H1 (cell line): ENCODE measurements at places on chromosomes 3 and 15.

DNA sequence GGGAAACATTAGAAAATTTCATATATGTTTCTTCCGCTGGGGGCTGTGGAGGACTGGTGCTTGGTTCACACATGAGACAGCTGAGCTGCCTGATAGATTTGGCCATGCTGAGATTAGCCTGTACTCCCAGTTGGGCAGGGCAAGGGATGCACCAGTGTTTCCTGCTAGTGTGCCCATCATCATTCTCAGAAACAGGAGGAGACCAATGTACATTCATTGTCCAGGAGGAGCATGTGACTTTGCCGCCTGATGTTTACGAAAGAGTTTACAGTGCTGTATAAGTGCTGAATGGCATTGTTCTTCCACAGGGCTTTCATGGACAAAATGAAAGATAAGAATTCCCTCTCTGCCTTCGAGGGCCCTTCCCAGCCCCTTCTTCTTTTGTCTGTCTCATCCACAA is 311.1 kb upstream of the THBS1 start:
- H3K27ac ChIP-seq: no peak overlapping the region
- DNase-seq: no peak
- no peaks in the 10 kb centered on the region for H3K4me1 ChIP-seq
- no peaks in the 10 kb centered on the region for H3K36me3 ChIP-seq
- no peak overlapping the region for H3K4me3 ChIP-seq
- no peaks in the 10 kb centered on the region for H3K27me3 ChIP-seq

- H3K27me3 ChIP-seq: no peaks in the 10 kb centered on the region
- no peaks in the 10 kb centered on the region; the same call in 1 of the 2 replicates for H3K4me1 ChIP-seq
- no peak overlapping the region for H3K4me3 ChIP-seq
- H3K36me3 ChIP-seq: peaks cover 7% of the 10 kb centered on the region; the same call in 1 of the 2 replicates
- DNase-seq: peak; percentile 45
Observed at GRCh38 chr3:39103324-39103693, 4.1 kb downstream of the GORASP1 start.

- H3K36me3 ChIP-seq: peaks cover 5% of the 10 kb centered on the region
- no peak for DNase-seq
- no peak overlapping the region for H3K27ac ChIP-seq
- H3K4me3 ChIP-seq: no peak overlapping the region
- H3K27me3 ChIP-seq: no peaks in the 10 kb centered on the region
Observed at GRCh38 chr3:47001731-47002170, 22.3 kb downstream of the NBEAL2 start.

GRCh38 chr15:67685008-67685599 is 140.2 kb upstream of the SKOR1 start:
- no peak overlapping the region for H3K27ac ChIP-seq
- no peaks in the 10 kb centered on the region; the same call in 1 of the 2 replicates for H3K36me3 ChIP-seq
- H3K4me3 ChIP-seq: no peak overlapping the region
- no peaks in the 10 kb centered on the region for H3K27me3 ChIP-seq
- DNase-seq: no peak

DNA sequence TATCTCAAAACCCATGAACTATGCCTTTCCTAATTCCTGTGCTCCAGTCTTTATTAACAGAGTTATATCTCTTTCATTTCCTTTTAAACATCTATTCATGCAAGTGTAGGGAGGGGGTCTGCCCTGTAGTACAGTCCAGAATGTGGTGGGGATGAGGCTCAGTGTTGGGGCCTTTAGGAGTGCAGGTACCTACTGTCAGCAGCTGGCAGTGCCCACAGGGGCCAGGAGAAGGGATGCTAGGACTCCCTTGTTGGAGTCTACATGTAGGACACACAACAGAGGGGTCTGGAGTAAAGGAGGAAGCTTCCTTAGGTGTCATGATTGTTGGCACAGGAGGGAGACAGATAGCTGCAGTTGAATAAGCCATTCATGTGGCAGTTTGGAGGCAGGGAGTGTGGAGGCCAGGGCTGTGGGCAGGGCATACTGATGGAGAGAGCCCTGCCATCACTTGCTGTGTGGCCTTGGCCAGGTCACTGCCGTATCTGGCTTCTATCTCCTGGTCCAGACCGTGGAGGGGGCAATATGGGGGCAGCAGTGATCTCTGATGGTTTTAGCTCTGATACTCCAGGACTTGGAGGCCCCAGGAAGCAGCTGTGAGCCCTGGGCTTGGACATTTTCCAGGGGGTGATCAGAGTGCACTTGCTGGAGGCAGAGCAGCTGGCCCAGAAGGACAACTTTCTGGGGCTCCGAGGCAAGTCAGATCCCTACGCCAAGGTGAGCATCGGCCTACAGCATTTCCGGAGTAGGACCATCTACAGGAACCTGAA is 29.5 kb downstream of the ESYT3 start:
- DNase-seq: peak; percentile 29
- H3K27ac ChIP-seq: no peak overlapping the region
- H3K27me3 ChIP-seq: no peaks in the 10 kb centered on the region
- H3K4me1 ChIP-seq: no peaks in the 10 kb centered on the region; the same call in 1 of the 2 replicates
- H3K36me3 ChIP-seq: no peaks in the 10 kb centered on the region; the same call in 1 of the 2 replicates
- H3K4me3 ChIP-seq: no peak overlapping the region

- H3K36me3 ChIP-seq: no peaks in the 10 kb centered on the region; the same call in 1 of the 2 replicates
- H3K4me1 ChIP-seq: peaks cover 58% of the 10 kb centered on the region
- no peak overlapping the region for H3K4me3 ChIP-seq
- no peak for DNase-seq
- 0 out of 2 replicates have a peak overlapping the region, but pooled peaks have one; percentile 34 for H3K27ac ChIP-seq
Observed at GRCh38 chr15:70083946-70084345, 13.8 kb downstream of the TLE3 start.

DNA sequence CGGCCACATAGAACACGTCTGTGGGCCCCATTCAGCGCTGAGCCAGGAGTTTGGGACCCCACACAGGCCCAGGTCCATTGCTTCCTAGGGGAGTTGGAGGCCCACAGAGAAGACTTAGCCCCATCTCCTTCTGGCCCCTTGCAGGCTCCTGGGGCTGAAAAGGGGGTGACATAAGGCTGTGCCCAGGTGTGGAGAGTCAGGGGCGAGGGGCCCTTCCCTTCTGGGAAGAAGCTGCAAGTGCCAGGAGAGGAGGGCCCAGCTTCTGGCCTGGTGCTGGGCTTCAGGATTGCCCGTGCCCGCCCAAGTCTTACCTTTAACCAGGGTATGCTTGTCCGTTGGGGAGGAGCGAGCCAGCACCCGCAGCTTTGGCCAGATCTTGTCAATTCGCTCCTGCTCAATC is 28.9 kb upstream of the SEC13 start:
- H3K4me3 ChIP-seq: no peak overlapping the region
- H3K27ac ChIP-seq: no peak overlapping the region
- no peaks in the 10 kb centered on the region for H3K4me1 ChIP-seq
- H3K27me3 ChIP-seq: no peaks in the 10 kb centered on the region; the same call in 1 of the 2 replicates
- H3K36me3 ChIP-seq: no peaks in the 10 kb centered on the region

DNA sequence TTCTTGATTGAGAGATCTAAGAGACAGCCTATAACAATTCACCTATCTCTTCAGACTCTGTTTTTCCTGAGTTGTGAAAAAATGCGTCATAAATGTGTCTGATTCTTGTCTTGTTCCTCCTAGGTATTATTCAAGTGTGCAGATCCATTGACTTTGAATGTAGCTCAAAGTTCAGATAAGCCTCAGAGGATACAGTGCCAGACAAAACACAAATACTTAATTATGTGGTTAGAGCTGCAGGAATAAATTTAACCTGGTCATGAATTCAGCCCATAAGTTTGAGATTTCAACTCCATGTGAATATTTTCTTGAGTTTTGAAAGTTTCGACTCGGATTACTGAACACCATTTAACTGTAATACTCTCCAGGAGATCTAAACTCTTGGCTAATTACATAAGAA is 174.0 kb downstream of the ECT2 start:
- no peak for DNase-seq
- H3K27ac ChIP-seq: no peak overlapping the region
- H3K4me3 ChIP-seq: no peak overlapping the region
- no peaks in the 10 kb centered on the region for H3K4me1 ChIP-seq
- no peaks in the 10 kb centered on the region for H3K27me3 ChIP-seq
- no peaks in the 10 kb centered on the region for H3K36me3 ChIP-seq

- no peak overlapping the region for H3K27ac ChIP-seq
- H3K4me1 ChIP-seq: no peaks in the 10 kb centered on the region
- no peaks in the 10 kb centered on the region for H3K36me3 ChIP-seq
- peak overlapping the region; percentile 64; the same call in 1 of the 2 replicates for H3K4me3 ChIP-seq
- no peaks in the 10 kb centered on the region for H3K27me3 ChIP-seq
Observed at GRCh38 chr15:67253101-67253500, 1.4 kb downstream of the AAGAB start.

GRCh38 chr3:168157099-168157700 is 61.5 kb upstream of the GOLIM4 start:
- DNase-seq: no peak
- H3K36me3 ChIP-seq: no peaks in the 10 kb centered on the region
- H3K4me3 ChIP-seq: no peak overlapping the region
- no peaks in the 10 kb centered on the region; the same call in 1 of the 2 replicates for H3K4me1 ChIP-seq
- H3K27ac ChIP-seq: no peak overlapping the region
- no peaks in the 10 kb centered on the region for H3K27me3 ChIP-seq

DNA sequence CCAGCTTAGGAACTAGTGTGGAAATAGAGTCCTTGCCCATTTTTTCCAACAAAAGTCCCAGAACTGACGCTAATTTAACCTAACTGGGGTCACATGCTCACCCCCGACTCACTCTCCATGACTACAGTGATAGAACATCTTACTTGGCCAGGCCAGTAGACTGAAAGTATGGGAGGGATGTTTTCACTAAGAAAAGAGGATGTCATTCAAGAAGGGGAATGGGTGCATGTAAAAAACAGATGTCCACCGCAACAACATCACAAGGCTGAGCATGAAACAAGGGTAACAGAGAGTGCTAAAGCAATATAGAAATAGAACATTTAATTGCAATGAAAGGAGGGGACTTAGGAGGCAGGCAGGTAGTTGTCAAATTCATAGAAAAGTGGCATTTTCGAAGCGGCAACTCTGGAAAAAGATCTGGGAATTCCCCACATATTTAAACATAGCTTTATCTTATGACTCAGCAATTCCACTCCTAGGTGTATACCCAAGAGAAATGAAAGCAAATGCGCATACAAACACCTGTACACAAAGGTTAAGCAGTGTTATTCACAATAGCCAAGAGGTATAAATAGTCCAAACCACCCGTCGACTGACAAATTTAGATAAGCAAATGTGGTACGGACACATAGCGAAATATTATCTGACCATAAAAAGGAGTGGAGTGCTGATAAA is 41.1 kb upstream of the UBE2E2 start:
- no peak for DNase-seq
- H3K27ac ChIP-seq: no peak overlapping the region
- H3K4me1 ChIP-seq: no peaks in the 10 kb centered on the region; the same call in 1 of the 2 replicates
- H3K27me3 ChIP-seq: no peaks in the 10 kb centered on the region
- H3K4me3 ChIP-seq: no peak overlapping the region

- DNase-seq: no peak
- H3K4me1 ChIP-seq: no peaks in the 10 kb centered on the region
- no peaks in the 10 kb centered on the region for H3K27me3 ChIP-seq
- no peaks in the 10 kb centered on the region for H3K36me3 ChIP-seq
Observed at GRCh38 chr3:151660885-151661284, 72.8 kb upstream of the AADACL2 start.

DNA sequence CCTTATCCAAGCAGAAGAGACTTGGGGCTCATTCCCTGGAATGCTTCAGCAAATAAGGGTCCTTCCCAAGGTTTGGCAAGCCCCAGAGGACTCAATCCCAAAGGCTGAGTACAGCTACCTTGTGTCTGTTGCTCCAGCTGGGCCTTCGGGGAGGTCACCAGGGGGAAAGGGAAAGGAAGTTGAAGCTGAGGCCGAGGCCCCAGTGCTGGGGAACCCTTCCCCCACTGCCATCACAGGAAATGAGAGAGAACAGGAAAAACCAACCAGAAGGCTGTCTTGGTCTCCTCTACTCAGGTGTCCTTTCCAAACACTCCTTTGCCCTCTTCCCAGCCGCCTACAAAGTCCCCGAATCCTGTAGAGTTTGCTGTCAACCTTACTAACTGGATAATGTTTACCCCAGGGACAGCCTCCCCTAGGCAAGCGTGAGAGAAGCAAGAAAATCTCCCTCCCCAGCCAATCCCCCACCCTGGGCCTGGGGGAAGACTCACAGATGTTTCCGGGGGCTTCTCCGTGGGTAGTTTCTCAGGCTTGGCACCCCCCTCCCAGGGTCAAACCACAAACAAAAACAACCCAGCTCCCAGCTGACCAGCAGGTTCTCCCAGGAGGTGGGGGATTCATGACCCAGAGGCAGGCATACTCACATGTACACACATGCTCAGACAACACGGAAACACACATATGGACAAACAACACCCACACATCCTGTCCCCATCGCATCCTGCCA is 5.5 kb downstream of the CSRNP1 start:
- 0 out of 2 replicates have a peak overlapping the region, but pooled peaks have one; percentile 42 for H3K27ac ChIP-seq
- peaks cover 17% of the 10 kb centered on the region for H3K4me1 ChIP-seq
- DNase-seq: no peak

DNA sequence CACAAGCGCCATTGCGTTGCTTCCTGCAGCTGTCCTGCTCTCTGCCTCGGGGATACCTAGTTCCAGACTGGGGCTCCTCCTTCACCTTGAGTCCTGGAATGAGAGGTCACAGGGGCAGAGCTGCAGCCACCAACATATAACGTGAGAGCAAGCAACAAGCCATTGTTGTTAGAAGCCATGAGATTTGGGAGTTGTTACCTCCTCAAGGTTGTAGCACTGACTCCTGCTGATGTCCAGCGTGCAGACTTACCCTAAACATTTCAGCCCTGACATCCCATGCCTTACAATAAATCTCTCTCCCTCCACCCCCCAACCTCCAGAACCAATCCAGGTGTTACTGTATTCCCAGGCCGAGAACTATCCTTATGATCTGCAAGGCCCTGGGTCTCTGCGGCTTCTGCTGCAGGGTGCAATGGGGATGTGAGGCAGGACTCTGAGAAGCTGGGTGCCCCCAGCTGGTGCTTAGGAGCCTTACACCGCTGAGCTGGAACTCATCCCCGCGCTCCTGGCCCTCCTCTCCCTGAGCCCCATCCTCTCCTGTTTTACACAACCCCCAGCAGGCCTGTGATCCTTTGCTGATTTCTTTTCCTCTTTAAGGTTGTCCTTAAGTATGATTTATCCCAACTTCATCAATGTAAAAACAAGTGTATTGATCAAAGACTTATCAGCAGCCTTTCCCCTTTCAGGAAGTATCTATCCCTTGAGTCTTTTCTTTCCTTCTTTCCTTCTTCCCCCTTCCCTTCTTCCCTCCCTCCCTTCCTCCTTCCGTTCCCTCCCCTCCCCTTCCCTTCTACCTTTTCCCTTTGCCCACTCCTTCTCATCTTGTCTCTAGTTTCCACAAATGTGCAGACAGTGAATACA is 84.2 kb upstream of the ABHD2 start:
- no peak for DNase-seq
- H3K27me3 ChIP-seq: no peaks in the 10 kb centered on the region
- H3K4me3 ChIP-seq: no peak overlapping the region

DNA sequence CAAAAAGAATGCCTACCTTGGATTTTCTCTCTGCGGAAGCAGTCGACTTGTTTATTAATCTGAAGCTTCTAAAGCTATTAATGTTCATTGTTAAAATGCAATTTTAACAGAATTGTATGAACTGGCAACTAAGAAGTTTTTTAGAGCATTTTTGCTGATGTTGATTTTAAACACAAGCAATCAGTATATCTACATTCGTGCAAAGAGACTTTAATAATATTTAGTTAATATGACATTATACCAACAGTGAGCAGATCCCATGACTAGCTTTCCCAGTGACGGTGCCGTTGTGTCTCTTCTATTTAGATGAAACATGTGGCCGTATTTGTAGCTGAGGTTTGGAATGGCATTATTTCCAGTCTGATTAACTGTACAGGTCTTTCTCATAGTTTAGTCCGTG is 88.0 kb downstream of the PEX5L start:
- H3K4me3 ChIP-seq: no peak overlapping the region
- peaks cover 12% of the 10 kb centered on the region for H3K4me1 ChIP-seq
- DNase-seq: no peak
- H3K27ac ChIP-seq: no peak overlapping the region

- DNase-seq: no peak
- no peak overlapping the region for H3K4me3 ChIP-seq
- H3K27ac ChIP-seq: no peak overlapping the region
Observed at GRCh38 chr15:88014454-88015160, 241.9 kb downstream of the NTRK3 start.
